Activated CD4-positive, alpha-beta T cell treated with anti-CD3 and anti-CD28 coated beads, Interleukin-2, amount 50 U/mL, for 4 hours (primary cell): ENCODE measurements at places on chromosomes 6 and 20.

DNA sequence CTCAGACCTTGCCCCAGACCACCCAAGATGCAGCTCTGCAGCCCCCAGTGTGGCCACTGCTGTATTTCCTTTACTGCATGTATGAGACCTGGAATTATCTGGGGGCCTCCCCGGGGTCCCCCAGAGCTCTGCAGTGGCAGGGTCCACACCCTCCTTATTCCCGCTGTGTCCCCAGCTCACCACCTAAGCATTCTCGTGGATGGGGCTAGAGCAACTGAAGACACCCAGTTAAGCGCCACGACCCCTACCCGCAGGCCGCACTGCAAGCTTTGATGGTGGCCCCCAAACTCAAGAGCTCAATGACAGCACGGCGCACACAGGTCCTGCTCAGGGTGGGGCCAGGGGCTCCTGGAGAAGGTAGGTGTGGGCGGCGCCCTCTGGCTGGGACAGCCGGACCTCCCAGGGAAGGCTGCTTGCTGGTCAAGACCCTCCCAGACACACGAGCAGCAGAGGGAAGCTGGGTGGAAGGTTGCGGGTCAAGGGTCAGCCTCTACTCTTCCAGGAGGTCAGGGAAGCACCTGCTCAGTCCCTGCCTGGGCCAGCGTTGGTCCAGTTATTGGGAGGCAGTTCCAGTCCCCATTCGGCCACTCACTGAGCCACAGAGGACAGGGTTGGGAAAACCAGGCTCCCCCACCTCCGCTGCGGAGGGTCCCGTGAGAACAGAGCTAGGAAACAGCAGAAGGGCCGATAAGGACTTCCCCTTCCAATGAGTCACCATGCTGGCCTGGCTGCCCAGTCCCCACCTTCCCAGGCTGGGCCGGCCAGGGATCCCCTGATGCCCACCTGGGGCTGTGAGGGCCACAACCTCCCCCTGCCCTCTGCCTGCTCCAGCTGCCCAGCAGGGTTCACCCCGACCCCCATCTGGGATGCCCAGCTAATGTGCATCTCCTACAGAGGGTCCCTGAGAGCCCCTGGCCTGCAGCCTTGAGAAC lies 2.9 kb downstream of the LAMA5 start:
- DNase-seq, result no peak

GRCh38 chr6:170087941-170088581 lies 202.8 kb downstream of the DLL1 start:
- peak; percentile 16 for DNase-seq

DNA sequence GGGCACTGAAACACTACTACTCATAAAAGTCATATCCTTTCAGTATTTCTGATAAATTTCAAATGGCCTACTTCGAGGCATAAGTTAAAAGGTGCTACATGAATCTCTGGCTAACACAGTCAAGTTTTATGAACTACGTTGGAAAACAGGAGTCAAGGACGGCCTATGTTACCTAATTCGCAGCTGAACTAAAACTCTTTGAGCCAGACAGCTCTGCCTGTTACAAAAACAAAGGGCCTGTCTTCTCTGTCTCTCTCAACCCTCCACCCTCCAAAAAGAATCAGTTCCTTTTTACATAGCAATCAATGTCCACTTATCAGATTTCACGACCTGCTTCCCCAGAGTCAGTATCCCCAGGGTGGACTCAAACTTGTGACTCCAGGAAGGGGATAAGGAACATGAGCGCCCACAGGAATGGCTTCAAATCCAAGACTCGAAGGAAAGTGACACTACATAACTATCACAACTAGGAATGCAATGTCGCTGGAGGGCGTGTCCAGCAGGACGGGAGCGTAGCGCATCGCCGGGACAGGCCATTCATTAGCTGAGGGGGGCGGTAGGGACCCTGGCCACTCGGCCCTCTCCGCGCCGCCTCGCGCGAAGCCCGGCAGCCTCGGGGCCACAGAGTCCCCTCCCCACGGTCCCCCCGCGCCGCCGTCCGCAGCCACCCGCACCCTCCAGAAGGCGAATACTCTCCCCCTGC lies 591 bp downstream of the IBTK start:
- DNase-seq, result peak; percentile 7

DNA sequence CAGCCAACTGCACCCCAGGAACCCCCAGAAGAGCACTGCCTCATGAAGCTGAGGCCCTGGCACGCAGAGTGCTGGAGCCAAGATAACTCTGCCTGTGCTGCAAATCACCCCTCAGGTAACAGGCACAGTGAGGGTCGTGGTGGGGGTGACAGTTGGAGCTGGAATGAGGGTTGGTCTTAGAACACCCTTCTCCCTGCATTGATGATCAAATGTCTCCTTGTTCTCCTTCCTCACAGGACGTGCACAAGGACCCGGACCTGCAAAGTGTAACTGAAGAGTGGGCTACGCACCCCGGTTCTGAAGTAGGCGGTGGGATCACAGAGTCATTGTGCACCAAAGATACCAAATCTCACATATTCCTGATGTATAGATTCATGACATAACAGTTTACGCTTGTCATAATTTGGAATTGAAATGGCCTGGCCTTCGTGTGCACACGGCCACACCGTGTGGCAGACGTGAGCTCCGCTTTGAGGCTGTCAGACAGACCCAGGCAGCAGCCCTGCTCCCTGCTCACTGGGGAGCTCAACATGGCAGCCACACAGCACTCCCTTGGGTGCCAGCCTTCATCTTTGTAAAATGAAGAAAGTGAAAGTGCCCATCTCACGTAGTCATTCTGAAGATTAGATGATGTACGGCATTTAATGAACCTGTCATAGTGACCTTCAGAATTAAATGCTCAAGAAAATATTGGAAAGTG lies 8.8 kb downstream of the THBS2 start:
- no peak for DNase-seq

- DNase-seq, result peak; percentile 54
Measured at GRCh38 chr6:10801224-10801848, 37.0 kb downstream of the MAK start.

DNA sequence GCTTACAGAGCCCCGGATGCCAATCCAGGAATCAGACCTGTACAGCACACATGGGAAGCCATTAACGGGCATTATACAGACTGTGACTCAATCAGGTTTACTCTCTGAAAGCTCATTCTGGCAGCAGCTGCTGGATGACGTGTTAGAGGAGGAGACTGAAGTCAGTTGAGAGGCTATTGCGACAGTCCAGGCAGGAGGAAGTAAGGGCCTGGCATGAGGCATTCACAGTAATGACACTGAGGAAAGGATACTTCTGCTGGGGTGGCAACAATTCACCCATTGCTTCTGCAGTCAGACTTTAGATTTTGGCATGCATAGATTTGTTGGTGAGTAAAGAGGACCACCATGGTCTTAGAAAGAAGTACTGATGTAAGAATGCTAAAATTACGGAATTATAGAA lies 151.0 kb upstream of the HEY2 start:
- DNase-seq, result no peak

DNA sequence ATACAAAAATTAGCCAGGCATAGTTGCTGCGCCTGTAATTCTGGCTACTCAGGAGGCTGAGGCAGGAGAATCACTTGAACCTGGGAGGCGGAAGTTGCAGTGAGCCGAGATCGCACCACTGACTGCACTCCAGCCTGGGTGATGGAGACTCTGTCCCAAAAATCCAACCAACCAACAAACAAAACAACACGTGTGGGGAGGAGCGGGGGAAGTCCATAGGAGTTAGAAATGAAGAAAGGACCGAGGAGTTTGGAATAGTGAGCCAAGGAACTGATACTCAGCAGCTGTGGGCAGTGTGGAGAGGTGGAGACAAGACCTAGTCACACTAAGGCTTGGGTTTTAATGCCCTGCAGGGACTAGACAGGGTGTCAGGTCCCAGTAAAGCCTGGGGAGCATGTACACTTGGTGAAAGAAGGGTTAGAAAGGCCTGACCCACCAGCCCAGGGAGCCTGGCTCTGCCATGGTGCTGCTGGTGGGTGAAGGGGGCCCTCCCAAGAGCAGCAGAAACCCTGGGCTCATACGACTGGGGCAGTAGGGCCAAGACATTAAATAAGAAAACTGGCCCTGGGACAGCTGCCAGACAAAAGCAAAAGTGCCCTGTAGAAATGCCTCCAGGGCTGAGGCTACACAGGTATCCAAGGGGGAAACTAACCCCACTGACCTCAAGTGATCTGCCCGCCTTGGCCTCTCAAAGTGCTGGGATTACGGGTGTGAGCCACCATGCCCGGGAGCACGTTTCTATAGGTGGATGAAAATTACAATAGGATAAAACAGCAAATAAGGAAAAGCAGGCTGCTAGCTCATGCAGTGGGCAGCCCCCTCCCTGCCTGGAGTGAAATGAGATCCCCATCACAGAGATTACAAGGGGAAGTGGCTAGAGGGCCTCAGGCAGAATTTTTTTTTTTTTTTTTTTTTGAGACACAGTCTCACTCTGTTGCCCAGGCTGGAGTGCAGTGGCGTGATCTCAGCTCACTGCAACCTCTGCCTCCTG lies 58.0 kb downstream of the MYH7B start:
- no peak for DNase-seq
